ENCODE measurements at places on chromosomes 5 and 9. TPM values are rescaled to one million over a fixed set of nuclear protein-coding genes. Genes with fewer than 3 reads are reported as not detected.

- H3K36me3 ChIP-seq = no peaks in the 10 kb centered on the region
- no peak for DNase-seq
- H3K4me3 ChIP-seq = no peak overlapping the region
- H3K27ac ChIP-seq = no peak overlapping the region
These were observed 50.1 kb upstream of the ADAMTS16 start for GRCh38 chr5:5089895-5090649.

DNA sequence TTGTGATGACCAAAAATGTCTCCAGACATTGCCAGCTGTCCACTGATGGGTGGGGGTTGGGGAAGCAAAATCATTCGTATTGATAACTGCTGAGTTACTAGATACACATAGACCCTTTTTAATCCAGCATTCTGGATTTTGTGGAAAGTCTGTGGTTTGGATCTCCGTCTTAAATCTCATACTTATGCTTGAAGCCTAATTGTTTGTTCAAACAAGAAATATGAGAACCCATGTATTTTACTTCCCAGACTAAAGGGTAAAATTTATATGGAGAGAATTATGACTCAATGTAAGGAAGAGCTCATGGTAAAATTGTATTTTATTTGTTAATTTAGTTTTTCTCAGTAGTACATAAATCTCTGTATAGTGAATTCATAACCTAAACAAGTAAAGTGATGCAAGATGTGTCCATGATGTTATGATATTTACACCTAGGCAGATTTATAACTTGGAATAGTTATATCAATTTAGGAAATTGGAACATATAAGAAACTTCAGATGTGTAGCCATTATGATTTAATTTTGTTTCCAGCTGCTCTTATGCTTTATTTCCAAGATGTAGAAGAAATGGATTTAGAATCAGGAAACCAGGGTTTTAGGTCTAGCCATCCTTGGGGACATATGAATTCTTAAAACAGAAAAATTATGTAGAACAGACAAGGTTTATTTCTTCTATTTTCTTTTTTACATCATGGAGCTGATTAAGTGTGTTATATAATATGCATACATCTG is 4.5 kb upstream of the OGN start:
- DNase-seq = no peak
- no peaks in the 10 kb centered on the region for H3K27me3 ChIP-seq
- H3K4me3 ChIP-seq = no peak overlapping the region
- no peaks in the 10 kb centered on the region for H3K36me3 ChIP-seq

GRCh38 chr9:27800159-27800558 is 226.9 kb upstream of the C9orf72 start:
- H3K27ac ChIP-seq = no peak overlapping the region
- H3K27me3 ChIP-seq = no peaks in the 10 kb centered on the region
- no peaks in the 10 kb centered on the region for H3K36me3 ChIP-seq

LECT2 gene
- total RNA-seq = not detected

DNA sequence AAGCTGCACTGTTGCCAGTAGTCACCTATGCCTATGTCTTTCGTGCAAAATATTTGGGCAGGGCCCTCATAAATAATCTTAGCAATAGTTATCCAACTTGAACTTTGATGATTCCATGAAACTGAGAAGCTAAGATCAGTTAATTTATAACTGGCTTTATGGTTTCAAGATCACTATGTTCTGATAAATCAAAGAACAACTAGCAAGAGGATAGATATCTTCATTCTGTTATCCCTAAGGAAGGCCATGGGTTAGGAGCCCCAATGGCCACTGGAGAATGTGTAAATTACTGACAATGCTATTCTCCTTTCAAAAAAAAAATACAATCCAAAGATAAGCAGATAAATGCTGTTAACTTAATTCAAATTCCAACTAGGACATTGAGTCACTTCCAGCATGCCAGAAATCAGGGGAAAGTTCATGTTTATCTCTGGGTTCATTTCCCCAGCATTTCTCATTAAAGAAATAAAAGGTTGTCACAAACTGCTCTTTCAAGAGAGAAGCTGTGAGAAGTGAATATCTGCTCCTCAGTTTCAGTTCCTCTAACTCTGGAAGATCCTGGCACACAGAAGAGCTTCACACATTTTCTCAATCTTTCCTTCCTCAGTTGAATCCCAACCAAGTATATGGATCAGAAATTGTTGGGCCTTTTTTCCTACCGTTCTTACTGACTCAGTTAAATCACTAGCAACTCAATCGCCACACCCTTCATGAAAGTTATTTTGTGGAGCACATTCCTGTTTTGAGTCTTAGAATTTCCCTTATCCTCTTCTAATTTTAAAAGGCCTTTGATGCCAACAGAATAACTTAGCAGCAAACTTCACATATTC is 59.6 kb upstream of the SLC1A1 start:
- no peaks in the 10 kb centered on the region for H3K36me3 ChIP-seq
- no peak for DNase-seq
- no peaks in the 10 kb centered on the region for H3K27me3 ChIP-seq
- H3K27ac ChIP-seq = no peak overlapping the region
- H3K4me1 ChIP-seq = no peaks in the 10 kb centered on the region
- H3K4me3 ChIP-seq = no peak overlapping the region

DNA sequence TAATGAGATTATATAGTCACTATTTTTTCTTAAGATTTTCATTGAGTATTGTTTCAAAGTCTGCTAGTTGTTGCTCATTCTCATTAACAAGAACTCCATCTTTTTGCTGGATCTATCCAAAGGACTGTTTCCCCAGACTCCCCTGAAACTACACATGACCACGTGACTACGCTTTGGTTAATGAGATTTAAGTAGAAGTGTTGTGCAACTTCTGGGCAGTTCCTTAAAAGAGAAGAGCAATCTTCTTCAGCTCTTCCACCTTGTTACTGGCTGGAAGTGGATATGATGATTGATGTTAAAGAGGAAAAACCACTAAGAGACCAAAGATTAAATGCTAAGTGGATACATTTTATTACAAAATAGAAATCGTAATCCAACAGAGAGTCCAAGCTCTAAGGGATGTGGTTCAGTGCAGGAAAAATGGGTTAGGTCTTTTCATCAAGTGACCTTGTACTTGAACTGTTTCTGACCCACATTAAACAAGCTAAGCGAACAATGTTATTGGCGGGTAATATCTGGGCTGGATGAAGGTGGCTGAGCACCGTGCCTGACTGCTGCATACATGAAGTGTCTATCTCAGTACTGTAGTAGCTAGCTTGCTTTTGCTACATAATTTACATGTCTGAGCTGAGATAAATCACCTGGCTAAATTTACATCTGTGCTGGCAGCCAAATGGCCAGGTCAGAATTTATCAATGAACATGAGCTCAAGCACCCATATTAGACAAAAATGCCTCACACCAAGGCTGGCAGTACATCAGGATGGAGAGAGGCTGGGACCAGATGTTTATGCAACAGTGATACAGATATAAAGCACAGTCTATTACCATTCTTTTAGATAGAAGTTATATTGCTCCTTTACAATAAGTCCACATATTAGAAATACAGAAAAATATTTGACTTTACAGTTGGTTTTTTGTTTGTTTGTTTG is 7.5 kb upstream of the CTNNAL1 start:
- H3K27ac ChIP-seq = no peak overlapping the region
- no peaks in the 10 kb centered on the region for H3K36me3 ChIP-seq
- H3K4me1 ChIP-seq = peaks cover 3% of the 10 kb centered on the region
- DNase-seq = no peak

PPWD1 gene
- 31.0 TPM for total RNA-seq

DNA sequence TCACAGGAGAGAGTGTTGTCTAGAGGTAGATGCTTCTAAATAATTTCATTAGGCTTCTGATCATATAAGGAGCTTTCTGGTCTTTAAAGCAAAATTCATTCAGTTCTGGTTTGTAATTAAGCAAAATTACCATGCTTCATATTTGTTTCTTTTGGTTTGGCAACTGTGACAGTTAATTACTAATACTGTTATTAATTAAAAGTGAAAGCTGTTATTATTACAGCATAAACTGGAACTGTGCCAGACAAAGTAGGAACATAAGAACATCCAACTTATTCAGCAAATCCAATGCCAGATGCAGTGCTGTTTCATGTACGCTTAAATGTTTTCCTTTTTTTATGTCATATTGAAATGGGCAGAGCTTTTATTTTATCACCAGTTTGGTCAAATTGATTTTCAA is 70.4 kb upstream of the DAB2 start:
- H3K27ac ChIP-seq = no peak overlapping the region
- H3K4me3 ChIP-seq = no peak overlapping the region
- H3K4me1 ChIP-seq = no peaks in the 10 kb centered on the region
- H3K27me3 ChIP-seq = no peaks in the 10 kb centered on the region
- H3K36me3 ChIP-seq = no peaks in the 10 kb centered on the region
- no peak for DNase-seq

DNA sequence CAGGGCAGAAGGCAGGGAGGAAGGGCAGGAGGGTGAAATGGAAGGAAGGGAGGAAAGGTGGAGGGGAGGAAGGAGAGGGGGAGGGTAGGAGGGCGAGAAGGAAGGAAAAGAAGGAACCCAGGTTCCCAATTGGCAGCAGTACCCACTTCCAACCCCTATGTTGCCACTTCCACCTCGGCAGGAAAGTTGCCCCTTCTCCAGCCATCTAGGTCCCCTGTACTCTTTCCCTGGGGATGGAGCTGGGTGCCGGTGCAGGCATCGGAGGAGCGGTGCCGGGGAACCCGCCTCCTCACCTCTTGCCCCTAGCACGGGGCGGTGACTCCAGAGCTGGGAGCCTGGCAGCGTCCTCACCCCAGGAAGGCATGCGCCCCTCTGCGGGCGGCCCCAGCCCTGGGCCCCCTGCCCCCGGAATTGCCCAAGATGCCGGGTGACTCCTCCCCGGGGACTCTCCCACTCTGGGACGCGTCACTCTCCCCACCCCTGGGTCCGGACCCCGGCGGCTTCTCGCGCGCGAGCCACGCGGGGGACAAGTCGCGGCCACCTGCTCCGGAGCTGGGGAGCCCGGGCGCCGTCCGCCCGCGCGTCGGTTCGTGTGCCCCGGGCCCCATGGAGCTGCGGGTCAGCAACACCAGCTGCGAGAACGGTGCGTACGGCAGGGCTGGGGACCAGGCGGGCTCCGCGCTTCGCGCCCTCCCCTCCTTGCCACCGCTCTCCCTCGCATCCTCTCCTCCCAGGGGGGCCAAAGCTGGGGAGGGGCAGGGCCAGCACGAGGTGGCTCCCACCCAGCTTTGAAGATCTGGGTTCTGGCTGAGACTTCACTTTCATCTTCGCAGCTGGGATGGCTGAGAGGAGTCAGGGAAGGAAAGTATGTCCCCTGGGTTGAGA is at the start of gene NIPAL4:
NIPAL4 (plus strand) TSS at position 499 of the 885 bp plus-strand sequence; CDS start at position 607, 108 bp downstream.
- DNase-seq = peak; percentile 80
- no peaks in the 10 kb centered on the region for H3K27me3 ChIP-seq
- peak within 1 kb of the TSS; percentile 45 for H3K4me3 ChIP-seq
- H3K4me1 ChIP-seq = no peaks in the 10 kb centered on the region
- no peak within 1 kb of the TSS for H3K27ac ChIP-seq
- no peaks in the 10 kb centered on the region for H3K36me3 ChIP-seq

GRCh38 chr5:2530609-2531008 is 220.9 kb downstream of the IRX2 start:
- no peak for DNase-seq
- H3K36me3 ChIP-seq = no peaks in the 10 kb centered on the region
- no peak overlapping the region for H3K27ac ChIP-seq
- H3K4me3 ChIP-seq = no peak overlapping the region
- H3K4me1 ChIP-seq = no peaks in the 10 kb centered on the region

DNA sequence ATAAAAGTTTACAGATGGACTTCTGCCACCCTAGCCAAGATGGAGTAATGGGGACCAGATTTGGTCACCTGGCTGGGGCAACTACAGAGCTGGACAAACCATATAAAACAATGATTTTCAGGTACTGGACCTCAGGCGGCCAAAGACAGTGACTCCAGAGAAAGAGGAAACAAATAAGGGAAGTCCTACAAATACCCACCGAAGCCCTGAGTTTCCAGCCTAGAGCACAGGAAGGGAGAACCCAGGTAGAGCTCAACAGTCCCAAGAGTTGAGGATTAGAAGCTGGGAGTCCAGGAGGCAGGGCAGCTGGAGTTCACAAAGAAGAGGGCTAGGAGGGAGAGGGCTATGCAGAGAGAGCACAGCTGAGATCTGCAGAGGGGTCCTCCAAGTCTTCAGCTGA is 106.7 kb upstream of the NR5A1 start:
- H3K36me3 ChIP-seq = no peaks in the 10 kb centered on the region
- no peak for DNase-seq
- H3K27ac ChIP-seq = no peak overlapping the region
- H3K4me1 ChIP-seq = no peaks in the 10 kb centered on the region

DNA sequence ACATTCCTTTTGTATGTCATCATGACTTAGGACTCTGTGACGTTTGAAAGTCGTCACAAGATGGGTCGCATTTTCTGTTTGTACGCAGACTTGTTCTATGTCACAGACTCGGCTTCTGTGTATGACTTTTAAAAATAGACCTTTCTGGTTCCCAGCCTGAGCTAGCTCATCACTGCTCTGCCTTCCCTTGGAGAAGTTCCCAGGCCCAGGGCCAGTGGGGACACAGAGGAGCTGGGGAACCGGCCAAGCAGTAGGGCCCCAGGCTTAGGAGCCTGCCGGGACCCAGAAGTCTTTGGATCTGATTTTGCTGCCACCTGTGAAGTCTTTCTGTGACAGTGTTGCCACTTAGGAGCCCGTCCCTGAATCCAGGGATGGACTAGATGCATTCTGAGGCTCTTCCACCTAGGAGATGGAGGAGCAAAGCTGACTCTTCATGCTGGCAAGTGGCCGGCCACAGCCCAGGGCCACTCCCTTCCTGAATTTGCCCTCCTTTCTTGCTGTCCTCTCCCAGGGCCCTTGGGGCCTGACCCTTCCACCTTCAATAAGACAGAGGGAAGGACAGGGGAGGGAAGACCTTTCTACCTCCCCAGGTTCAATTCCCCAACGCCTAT is 18.1 kb upstream of the UBE2QL1 start:
- DNase-seq = no peak
- H3K4me3 ChIP-seq = no peak overlapping the region
- no peaks in the 10 kb centered on the region for H3K27me3 ChIP-seq
- H3K27ac ChIP-seq = no peak overlapping the region
- H3K36me3 ChIP-seq = no peaks in the 10 kb centered on the region

GRCh38 chr5:103502662-103503061 is 59.9 kb downstream of the NUDT12 start:
- no peak for DNase-seq
- no peaks in the 10 kb centered on the region for H3K27me3 ChIP-seq

- H3K27ac ChIP-seq = no peak overlapping the region
- no peak for DNase-seq
- no peaks in the 10 kb centered on the region for H3K27me3 ChIP-seq
- no peak overlapping the region for H3K4me3 ChIP-seq
- no peaks in the 10 kb centered on the region for H3K36me3 ChIP-seq
These were observed 216.9 kb upstream of the TLX3 start for GRCh38 chr5:171092194-171092593.

- DNase-seq = no peak
- H3K4me3 ChIP-seq = no peak overlapping the region
- H3K36me3 ChIP-seq = no peaks in the 10 kb centered on the region
- H3K4me1 ChIP-seq = no peaks in the 10 kb centered on the region
- no peak overlapping the region for H3K27ac ChIP-seq
- H3K27me3 ChIP-seq = no peaks in the 10 kb centered on the region
These were observed 189.8 kb downstream of the MTRR start for GRCh38 chr5:8058616-8059190.

Measured in aorta (tissue), 5 donors.